ENCODE measurements at places on chromosomes 5 and 9.

DNA sequence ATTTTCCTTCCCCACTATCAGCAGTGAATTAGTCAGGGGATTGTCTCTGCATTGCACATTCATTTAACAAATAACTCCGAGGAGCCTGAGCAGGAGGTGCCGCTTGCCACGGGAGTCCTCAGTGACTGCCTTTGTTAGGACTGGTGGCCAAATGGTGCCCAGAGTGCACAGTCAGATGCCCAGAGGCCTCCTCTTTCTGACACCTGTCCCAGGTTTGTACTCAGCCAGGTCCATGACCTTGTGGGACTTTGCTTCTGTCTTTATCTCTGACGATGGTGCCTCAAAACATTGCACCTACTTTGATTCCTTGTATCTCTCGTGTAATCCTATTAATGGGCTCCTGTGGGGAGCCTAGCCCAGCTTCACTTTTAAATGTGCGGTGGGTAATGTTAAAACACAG is 4.3 kb downstream of the SRD5A1 start:
- DNase-seq: no peak

DNA sequence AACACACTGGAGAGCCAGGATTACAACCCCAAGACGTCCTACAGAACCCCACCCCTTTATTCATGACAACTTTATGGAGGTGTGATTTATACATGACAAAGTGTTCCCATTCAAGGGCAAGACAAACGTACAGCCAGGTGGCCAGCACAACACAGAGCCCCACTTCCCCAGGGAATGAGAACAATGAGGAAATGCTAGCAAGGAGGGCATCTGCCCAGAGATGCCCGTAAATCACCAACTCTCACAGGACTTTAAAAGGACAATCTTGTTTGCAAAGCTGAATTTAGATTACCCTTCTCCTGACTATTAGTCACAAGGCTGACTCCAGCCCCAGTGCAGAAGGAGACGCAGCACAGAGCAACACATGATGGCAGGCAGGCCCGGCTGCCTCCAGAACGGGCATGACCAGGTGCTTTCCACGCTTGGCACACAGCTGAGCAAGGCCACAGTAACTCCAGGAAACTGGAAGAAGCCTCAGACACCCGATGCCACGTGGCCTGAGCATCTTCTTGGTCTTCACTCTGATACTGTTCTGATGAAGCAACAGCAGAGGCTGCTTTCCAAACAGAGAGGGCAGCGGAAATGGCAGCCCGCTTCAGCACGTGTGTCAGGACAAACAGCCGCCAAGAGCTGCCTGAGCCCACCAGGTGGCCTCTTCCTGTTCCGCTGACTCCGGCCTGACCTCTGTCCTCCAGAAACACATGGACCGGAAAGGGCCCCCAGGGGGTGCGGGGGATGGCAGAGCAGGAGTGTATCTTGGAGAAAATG is 51.4 kb downstream of the ROR2 start:
- DNase-seq: no peak

- no peak for DNase-seq
Observed at GRCh38 chr5:115815693-115816225, 700 bp downstream of the CDO1 start.

DNA sequence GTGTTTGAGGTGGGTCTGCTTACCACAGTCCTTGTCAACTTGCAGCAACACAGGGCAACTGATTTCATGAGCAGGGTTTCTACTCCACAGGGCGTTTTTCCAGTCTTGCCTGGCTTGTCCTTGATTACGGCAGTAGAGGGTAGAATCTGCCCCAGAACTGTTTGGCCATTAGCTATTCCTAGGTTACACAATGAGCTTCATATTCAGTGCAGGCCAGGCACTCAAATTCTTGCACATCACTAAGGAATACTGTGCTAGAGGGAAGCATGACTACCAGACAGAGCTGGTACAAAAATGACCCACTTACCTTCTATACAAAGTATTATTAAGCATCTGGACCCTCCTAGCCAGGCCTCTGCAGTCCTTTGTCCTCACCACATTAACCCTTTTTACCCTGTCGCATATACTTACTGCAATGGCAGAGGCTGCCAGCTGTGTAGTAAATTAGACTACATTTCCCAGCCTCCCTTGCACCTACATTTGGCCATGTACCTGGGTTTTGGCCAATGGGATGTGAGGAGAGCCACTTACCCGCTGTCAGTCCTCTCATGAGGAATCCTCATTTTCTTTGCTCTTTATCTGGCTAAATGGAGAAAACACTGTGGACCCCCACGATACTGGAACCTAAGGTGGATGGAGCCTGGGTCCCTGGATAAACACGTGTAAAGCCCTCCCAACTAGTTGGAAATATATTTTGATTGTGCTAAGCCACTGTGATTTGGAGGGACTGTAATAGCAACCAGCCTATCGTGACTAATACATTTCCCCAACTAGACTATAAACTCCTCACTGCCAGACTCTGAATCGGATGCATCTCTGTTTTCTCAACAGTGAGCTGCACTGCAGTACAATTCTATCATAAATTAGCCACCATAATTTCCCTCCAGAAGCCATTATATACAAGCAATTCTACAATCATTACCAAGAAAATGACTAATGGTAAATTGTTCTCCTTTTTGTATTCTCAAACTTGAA is 218.7 kb downstream of the GLIS3 start:
- no peak for DNase-seq

- peak; percentile 55 for DNase-seq
Observed at GRCh38 chr5:71666321-71666720, 52.8 kb upstream of the CARTPT start.

GRCh38 chr9:68872026-68872501 is 141.8 kb downstream of the PRKACG start:
- DNase-seq: no peak

GRCh38 chr9:132061526-132061925 is 18.1 kb downstream of the MED27 start:
- DNase-seq: no peak

DNA sequence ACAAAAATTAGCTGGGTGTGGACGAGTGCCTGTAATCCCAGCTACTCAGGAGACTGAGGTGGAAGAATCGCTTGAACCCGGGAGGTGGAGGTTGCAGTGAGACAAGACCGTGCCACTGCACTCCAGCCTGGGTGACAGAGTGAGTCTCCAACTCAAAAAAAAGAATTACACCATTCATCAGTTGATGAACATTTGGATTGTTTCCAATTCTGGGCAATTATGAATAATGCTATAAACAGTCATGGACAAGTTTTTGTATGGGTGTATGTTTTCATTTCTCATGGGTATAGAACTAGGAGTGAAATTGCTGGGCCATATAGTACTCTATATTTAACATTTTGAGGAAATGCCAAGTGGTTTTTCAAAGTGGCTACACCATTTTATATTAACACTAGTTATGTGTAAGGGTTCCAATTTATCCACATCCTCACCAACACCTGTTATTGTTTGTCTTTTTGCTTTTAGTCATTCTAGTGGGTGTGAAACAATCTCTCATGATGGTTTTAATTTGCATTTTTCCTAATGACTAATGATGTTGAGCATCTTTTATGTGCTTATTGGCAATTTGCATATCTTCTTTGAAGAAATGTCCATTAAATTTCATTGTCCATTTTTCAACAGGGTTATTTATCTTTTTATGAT is 9.0 kb upstream of the CCDC125 start:
- no peak for DNase-seq

DNA sequence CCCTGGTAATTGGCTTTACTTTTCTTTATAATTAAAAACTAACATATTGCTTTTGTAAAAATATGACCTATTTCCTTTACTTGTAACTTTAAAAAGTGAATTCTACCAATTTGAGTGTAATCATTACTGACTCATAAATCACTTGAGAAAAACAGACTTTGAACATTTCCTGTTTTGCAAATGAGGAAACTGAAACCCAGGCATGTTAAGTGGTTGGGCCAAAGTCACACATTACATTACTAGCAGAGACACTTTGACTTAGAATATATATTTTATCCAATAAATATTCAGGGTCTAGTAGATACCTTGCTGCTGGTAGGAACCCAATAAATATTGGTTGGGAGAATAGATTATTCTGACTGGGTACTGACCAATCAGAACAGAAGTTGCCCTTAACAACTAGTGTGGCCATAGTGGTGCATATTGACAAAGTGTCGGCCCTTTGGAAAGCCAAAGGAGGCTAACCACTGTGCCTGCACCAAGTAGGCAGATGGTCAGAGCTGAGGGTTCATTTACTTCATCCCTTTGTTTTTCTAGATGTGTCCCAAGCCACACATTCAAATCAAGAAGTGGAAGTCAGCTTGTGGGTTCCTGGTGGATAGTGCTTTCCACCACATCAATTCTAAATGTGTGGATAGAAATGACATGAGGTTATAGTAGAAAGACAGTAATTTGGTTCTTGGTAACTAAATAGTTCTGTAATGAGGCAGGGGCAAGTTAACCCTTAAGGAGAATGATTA is 365.1 kb upstream of the RIOK2 start:
- no peak for DNase-seq

GRCh38 chr5:122322801-122323548 is 10.9 kb downstream of the SNCAIP start:
- no peak for DNase-seq

DNA sequence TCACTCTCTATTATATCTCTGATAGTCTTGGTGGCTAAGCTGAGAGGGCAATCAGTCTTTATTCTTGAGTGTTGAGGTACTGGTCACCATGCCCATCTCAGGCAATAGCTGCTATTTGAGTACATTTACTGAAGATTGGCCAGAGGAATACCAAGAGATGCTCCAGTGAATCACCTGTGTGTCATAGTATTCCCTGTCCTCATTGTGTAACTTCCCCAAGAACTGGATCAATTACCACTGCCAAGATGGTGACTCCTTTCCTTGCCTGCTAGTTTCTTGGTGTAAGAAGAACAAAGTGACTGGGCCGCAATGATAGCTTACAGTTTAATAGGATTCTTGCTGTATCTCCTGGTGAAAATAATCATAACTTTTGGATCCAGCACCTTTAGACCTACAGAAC is 418.7 kb upstream of the KIF2A start:
- DNase-seq: no peak

GRCh38 chr9:120663380-120663779 is 50.9 kb downstream of the MEGF9 start:
- DNase-seq: no peak

GRCh38 chr5:164009621-164010020 is 504.2 kb downstream of the MAT2B start:
- no peak for DNase-seq

DNA sequence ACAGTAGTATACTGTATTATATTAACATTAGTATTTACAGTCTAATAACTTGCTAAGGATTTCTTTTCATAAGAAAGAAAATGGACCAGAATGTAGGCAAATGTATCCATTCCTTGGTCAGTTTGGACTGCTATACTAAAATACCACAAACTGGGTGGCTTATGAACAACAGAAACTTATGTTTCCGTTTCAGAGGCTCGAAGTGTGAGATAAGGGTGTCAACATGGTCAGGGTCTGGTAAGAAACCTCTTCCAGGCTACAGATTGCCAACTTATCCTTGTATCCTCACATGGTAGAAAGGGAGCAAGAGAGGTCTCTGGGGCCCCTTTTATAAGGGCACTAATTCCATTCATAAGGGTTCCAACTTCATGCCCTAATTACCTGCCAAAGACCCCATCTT is 9.2 kb upstream of the ESM1 start:
- DNase-seq: no peak

- no peak for DNase-seq
Observed at GRCh38 chr9:112274600-112274999, 58.8 kb downstream of the PTBP3 start.

DNA sequence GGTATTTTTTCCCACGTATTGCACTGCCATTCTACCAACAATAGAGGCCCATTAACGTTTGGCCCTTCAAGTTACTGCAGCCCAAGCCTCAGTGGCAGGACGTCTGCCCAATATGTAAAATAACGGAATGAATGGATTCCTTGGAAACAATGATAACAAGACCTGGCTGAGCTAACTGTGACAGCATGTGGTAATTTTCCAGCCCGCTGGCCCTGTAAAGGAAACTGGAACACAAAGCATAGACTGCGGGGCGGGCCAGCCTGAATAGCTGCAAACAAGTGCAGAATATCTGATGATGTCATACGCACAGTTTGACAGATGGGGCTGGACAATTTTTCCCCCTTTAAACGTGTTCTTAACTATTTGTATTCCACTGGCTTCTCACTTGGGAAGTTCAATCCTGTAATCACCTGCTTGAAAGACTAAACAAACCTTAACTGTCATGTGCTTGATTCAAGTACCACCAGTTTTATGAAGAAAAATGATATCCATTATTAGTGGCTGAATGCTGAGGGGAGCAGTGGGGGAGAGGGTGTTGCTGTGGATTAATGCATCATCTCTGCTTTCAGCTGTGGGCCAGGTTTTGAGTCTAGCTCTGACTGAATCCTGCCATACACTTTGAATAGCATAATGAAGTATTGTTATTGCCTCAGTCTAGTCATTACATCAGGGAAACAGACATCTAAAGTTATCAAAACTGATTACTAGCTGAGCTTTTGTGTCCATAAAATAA is 323.9 kb downstream of the TMEM161B start:
- peak; percentile 98 for DNase-seq

GRCh38 chr9:124221676-124222075 is 36.1 kb upstream of the NEK6 start:
- no peak for DNase-seq

GRCh38 chr5:135426102-135427082 is 20.8 kb downstream of the DCANP1 start:
- peak; percentile 24 for DNase-seq

DNA sequence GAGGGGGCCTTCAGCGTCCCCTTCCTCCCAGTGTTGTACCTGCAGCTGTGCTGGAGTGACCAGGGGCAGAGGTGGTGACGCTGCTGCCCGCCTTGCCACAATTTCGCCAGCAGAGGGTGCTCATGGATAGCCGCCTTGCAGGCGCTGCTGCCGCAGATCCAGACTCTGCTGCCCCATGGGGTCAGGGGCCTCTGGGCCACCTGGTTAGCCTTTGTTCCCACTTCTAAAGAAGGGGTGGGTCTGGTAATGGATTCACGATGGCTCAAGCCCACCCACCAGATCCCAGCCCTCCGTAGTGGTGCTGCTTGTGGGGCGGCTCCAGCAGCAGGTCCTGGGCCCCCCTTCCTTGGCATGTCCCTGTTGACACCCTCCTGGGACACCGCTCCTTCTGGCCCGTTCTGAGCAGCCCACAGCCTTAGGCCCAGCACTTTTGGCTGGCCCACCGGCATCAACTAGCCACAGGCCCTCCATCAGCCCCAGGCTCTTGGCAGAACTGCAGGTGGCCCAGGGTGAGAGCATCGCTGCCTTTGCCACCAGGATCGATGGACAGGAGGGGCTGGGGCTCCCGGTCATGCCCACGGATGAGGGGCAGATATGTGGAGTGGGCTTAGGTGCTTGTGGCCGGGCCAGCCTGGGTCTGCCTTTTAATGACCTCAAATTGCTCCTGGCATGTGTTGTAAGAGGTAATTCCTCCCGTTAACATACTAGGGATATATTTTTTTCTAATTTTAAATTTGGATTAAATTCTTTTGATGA is 57.2 kb downstream of the COL5A1 start:
- DNase-seq: no peak
